ENCODE measurements at places on chromosomes 12 and 14.

DNA sequence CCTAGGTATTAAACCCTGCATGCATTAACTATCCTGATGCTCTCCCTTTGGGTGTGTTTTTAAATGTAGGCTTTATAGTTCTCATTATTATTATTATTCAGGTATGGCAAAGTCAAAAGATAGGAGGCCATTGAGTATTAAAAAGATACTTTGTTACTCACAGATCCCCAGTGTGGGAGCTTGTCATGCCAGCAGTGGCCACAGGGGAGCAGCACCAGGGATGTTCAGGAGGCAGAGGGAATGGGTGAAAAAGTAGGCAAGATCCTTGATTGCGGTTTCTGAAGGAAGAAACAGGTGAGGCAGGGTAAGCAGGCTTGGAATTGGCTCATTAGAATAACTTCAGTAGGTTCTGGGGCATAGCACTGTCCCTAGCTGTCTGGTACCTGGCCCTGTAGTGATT lies 382.2 kb downstream of the MED13L start:
- DNase-seq: peak; percentile 9

GRCh38 chr12:3922033-3922432 lies 48.8 kb upstream of the PARP11 start:
- no peak for DNase-seq

- DNase-seq: no peak
Measured at GRCh38 chr12:4026020-4026358, 152.8 kb upstream of the PARP11 start.

DNA sequence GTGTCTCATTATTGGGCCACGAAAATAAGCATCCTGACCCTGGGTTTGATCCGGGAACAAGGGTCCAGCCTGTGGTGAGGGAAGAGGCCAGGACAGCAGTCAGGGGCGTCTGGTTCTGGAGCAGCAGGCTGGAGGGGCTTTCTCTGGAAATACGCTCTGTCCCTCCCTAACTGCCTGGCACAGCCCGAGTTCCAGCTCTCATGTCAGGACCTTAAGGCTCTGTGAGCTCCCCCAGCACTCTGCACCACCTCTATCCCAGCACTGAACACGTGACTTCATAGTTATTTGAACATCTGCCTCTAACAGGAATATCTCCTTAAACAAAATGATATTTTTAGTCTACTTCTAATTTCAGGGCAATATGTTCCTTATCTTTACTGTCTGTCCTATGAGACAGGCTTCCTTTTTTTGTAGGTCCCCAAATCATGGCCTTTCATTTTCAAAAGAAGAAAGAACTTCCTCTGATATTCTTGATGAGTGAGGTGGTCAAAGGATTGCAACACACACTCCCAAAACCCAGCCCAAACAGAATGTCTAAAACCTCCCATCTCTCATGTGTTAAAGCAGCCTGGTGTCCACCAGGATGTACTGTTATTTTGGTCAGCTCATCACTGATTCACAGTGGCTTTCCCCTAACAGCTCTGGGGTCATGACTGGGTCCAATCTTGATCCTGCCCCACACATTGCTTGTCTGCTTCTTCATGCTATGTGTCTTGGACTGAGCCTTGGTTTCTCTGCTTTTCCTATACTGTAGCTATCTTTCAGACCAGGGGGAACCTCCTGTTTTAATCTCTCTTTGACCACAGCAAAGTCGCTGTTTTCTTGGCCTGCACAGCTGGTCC lies 9.7 kb downstream of the AQP6 start:
- peak; percentile 20 for DNase-seq

DNA sequence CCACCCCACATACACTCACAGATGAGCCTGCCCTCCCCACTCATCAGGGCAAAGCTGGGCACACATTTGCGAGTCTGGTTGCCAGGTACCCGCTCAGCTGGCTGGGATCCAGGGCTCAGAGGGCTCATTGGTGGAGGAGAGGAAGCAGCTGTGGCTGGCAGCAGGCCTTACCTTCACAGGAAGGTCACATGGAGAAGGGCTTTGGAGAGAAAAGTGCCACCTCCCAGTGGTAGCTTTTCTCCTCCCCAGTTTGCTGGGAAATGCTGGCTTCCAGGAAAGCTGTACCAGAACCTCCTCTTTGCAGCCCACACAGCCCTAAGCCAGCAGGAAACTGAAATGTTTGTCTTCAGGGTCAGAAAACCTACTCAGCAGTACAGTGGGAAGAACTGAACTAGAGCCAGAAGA lies 55.6 kb downstream of the LGMN start:
- DNase-seq: peak; percentile 65

Data from choroid plexus epithelial cell (primary cell).